ENCODE measurements at places on chromosomes 4 and X.

- DNase-seq, result no peak
Observed at GRCh38 chr4:17762726-17763125, 18.7 kb downstream of the FAM184B start.

DNA sequence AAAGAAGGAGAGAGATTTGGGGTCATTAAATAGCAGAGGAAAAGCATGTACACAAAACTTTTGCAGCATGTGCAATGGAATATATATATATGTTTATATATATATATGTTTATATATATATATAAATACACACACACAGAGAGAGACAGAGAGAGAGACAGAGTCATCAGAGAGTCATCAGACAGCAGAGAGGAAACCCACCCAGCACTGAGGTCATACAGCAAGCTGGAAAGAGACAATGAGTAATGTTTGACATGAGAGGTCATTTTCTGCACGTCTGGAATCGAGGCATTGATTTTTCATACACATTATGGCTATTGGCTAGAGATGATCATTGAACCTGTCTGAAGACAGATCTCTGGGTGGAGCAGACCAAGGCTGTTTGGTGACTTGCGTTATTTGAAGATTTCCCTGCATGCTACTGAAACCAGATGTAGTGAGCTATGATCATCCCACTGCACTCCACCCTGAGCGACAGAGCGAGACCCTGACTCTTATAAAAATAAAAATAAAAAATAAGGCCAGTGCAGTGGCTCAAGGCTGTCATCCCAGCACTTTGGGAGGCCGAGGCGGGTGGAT is 48.8 kb upstream of the SHOX start:
- DNase-seq, result no peak

DNA sequence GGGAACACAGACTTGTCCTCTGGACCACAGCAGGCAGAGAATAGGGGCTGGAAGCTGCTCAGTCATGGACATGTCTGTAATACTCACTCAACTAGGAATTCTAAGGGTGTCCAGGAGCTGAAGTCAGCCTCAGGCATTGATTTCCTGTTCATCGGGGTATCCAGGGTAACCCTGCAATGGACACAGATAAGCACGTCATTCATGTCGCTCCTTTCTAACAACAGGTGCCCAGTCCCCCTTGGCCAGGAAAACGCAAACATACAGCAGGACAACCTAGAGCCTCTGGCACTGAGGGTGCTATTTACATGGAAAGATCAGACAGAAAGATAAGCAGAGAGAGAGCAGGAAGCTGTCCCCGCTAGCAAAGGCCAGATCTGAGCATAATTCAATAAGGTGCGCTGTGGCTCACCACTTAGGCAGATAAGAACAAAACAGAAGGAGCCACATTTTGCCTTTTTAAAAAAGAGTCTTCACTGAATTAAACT is 21.3 kb downstream of the QDPR start:
- DNase-seq, result no peak

DNA sequence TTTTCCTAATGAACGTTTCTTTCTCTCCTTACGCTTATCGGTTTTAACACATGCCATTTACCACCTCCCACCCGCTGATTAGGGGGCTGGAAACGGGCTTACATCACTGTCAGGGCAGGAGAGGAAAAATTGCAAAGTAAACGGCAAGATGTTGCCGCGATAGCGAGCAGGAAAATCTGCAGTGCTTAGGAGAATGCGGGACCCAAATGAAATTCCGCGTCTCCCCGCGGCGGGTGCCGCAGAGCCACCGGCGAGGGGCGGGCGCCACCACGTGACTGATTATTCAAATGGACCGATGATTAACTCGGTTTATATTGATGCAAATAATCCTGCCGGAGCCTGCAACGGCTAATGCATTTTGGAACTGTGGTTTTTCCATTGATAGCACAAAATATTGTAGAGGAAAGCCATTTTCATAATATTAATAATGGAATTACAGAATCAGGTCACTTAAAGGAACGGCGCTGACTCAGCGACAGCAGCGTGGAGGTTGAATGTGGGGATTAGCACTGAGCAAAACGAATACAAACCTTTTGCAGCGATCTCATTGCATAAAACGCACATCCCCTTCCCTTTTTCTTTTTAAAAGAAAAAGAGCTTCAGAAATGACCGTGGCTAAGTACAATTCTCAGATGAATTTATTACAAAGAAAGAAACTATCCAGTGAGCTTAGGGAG is 224.2 kb downstream of the STIM2 start:
- no peak for DNase-seq
